ENCODE measurements at places on chromosomes 2 and 18. TPM values are rescaled to one million over a fixed set of nuclear protein-coding genes. Genes with fewer than 3 reads are reported as not detected.

DNA sequence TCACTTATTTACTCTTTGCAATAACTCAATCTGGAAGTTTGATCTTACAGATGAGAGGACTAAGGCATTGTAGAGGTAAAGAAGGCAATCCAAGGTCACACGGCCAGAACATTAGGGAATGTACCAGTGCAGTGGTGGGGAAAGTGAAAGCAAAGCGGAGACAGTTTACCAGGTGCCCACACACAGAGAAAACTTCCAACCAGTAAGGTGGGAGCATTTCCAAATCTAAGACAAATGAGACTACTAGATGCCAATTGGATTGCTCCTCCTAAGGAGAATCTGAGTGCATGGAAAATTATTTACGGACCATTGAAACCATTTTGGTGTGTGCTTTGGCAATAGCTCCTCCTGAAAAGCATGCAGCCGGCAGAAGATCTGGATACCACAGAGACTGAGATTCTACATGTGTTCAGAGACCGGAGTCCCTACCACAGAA, 34.9 kb downstream of the SLC20A1 start:
- no peaks in the 10 kb centered on the region for H3K36me3 ChIP-seq
- H3K4me3 ChIP-seq = no peak overlapping the region
- no peak for DNase-seq
- H3K4me1 ChIP-seq = peaks cover 15% of the 10 kb centered on the region
- no peak overlapping the region for H3K27ac ChIP-seq
- no peaks in the 10 kb centered on the region for H3K27me3 ChIP-seq

- H3K27me3 ChIP-seq = no peaks in the 10 kb centered on the region
- H3K4me3 ChIP-seq = no peak overlapping the region
- DNase-seq = no peak
- H3K4me1 ChIP-seq = no peaks in the 10 kb centered on the region
Measured at GRCh38 chr2:195602687-195603086, 54.3 kb upstream of the SLC39A10 start.

- no peaks in the 10 kb centered on the region for H3K4me1 ChIP-seq
- H3K36me3 ChIP-seq = no peaks in the 10 kb centered on the region
- no peaks in the 10 kb centered on the region for H3K27me3 ChIP-seq
- H3K4me3 ChIP-seq = no peak overlapping the region
- no peak for DNase-seq
- H3K27ac ChIP-seq = no peak overlapping the region
Measured at GRCh38 chr2:36277146-36277808, 78.3 kb upstream of the CRIM1 start.

DNA sequence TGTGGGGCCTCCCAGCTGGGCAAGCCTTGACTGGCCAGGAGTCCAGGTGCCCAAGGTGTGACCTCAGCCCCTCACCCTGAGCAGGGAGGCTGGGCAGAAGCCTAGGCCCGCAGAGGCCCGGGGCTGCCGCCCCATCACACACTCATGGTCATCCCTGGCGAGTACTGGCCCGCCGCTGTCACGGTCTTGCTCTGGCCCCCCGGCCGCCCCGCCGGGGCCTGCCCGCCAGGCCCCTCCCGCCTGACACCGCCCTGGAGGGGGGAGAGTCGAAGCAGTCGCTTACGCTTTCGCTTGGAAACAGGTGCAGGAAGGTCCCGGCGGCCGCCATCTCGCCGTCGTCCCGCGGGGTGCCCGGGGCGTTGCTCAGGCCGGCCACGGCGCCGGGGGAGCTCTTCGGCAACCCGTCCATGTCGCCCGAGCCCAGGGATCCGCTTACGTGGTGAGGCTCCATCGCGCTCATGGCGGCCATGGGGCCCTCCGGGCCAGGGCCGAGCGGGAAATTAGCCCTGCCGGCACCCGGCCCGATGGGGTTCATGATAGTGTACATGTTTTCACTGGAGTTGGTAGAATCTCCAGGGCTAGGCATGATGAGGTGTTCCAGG, 26.6 kb upstream of the ANKRD62 start:
- H3K4me3 ChIP-seq = no peak overlapping the region
- no peak overlapping the region for H3K27ac ChIP-seq
- no peaks in the 10 kb centered on the region for H3K36me3 ChIP-seq
- DNase-seq = no peak

DNA sequence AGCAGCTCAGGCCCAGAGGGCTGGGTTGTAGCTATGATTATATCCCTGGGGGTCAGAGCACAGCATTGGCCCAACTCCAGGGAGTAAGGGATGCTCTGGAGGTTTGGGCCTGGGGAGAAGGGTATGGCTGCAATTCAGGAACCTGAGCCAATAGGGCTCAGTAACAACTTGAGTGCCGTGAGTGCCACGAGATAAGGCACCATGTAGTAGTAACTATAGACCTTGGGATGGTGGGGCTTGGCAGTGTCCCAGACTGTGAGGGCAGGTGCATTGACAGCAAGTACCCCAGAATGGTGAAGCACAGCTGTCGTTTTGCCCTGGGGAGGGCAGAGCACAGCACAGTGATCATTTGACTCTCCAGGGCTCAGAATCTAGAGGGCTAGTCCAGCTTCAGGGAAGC, 45.1 kb upstream of the ZNF396 start:
- H3K4me1 ChIP-seq = peaks cover 4% of the 10 kb centered on the region
- no peaks in the 10 kb centered on the region for H3K27me3 ChIP-seq
- no peak overlapping the region for H3K4me3 ChIP-seq
- H3K36me3 ChIP-seq = no peaks in the 10 kb centered on the region
- no peak overlapping the region for H3K27ac ChIP-seq

ERMN gene
- 1.9 TPM for total RNA-seq

DNA sequence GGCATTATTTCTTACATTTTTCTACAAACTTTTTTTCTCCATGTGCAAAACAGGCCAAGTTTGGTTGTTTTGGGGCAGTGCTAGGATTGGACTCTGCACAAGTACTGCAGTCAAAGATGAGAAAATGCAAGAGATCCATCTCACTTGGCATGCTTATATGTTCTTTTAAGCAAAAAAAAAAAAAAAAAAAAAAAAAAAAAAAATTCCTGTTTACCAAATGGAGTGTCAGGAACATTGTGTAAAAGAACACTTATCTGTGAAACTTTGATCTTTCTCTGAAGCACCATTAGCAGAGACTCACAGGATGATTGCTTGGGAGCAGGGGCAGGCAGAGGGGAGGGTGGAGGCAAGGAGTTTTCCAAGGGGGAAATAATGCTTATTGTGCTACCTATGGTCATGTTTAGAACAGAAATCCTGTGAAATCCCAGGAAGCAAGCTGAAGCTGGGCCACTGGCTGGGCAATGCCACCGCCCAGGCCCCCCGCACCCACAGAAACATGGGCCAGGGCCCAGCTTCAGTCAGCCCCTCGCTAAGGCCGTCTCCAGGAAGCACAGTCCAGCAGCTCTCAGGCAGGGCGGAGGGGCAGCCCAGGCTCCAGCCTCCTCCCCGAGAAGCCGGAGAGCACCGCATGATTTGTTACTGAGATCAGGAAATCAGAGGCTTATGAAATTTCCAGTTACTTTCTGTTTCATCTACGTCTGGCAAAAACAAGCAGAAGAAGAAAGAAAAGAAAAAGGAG, 229.4 kb downstream of the ZNF516 start:
- H3K4me1 ChIP-seq = no peaks in the 10 kb centered on the region
- no peak overlapping the region for H3K27ac ChIP-seq
- H3K36me3 ChIP-seq = no peaks in the 10 kb centered on the region
- H3K4me3 ChIP-seq = no peak overlapping the region
- H3K27me3 ChIP-seq = no peaks in the 10 kb centered on the region

DNA sequence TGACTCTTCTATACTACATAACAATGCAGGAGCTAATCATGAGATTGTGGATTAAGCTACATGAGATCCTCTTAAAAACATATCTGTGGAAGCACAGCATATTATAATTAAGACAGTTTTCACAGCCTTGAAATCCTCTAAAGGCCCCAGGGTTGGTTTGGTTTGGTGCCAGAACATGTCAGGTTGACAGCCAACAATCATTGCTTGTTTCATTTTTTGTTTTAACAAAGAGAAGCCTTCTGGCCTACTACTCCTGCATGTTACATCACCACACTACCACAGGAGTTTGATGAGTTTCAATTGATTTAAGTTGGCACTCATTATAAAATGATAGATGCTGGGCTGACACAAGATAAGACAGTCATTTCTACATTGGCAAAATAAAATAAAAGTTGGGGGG, 255.9 kb upstream of the ERBB4 start:
- DNase-seq = no peak
- H3K27me3 ChIP-seq = no peaks in the 10 kb centered on the region
- no peaks in the 10 kb centered on the region for H3K36me3 ChIP-seq

DNA sequence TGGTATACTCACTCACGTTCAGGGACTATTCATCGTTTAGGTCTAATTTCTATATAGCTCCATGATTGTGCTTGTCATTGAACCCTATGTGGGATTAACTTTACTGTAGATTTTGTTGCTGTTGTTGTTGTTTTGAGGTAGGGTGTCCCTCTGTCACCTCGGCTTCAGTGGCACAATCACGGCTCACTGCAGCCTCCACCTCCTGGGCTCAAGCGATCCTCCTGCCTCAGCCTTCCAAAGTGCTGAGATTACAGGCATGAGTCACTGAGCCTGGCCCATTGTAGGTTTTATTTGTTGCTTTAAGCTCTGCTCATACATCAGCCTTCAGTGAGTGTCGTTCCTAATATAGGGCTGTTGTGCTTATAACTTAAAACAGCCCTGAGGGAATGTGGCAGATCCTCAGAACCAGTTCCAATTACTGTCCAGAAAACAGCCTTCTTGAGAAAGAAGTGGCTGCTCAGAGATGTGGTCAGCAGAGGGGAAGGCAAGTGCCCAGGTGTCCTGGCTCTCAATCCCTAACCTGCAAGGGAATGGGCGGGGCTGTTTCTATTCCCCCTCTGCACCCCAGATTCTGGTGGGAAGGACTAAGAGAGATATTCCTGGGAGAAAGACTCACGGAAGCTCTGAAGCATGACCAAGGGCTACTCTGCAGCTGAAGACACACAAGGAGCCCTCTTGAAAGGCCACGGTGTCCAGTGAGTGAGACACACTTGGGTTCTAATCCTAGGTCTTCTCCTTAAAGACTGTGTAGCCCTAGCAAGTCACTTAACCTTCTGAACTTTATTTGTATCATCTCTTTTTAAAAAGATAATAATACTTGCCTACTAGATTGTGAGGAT, 79.6 kb upstream of the LCLAT1 start:
- no peak for DNase-seq
- H3K4me3 ChIP-seq = no peak overlapping the region
- no peaks in the 10 kb centered on the region for H3K36me3 ChIP-seq
- H3K27me3 ChIP-seq = no peaks in the 10 kb centered on the region
- H3K4me1 ChIP-seq = no peaks in the 10 kb centered on the region

DNA sequence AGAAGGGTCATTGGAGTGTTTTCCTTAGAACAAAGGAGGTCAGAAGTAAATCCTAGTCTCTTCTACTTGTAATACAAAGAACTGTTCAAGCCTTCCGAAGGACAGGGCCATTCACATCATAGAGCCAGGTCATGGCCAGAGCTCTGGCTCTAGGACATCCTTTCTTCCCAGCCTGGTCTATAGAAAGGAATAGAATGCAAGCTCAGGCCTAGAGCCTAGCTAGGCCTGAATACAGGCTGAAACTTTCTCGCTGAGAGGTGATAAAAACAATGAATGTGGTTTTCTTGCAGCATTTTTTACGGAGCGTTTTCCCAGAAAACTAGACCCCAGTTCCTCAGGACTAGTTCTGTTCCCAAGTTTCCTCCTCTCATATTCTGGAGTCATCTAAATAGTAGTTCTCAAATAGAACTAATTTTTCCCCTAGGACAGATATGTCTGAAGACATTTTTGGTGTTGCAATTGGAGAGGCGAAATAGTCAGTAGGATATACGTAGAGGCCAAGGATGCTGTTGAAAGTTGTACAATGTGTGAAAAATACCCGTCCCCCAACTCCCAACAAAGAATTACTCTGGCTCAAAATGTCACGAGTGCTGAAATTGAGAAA, 6.8 kb downstream of the UGT1A6 start:
- H3K36me3 ChIP-seq = no peaks in the 10 kb centered on the region
- peak overlapping the region; percentile 81 for H3K27ac ChIP-seq
- no peaks in the 10 kb centered on the region for H3K27me3 ChIP-seq
- H3K4me1 ChIP-seq = peaks cover 6% of the 10 kb centered on the region

- H3K4me3 ChIP-seq = no peak overlapping the region
- no peak overlapping the region for H3K27ac ChIP-seq
- H3K36me3 ChIP-seq = no peaks in the 10 kb centered on the region
- H3K27me3 ChIP-seq = peaks cover 9% of the 10 kb centered on the region
- no peaks in the 10 kb centered on the region for H3K4me1 ChIP-seq
Measured at GRCh38 chr2:221750316-221750715, 178.2 kb upstream of the EPHA4 start.

DNA sequence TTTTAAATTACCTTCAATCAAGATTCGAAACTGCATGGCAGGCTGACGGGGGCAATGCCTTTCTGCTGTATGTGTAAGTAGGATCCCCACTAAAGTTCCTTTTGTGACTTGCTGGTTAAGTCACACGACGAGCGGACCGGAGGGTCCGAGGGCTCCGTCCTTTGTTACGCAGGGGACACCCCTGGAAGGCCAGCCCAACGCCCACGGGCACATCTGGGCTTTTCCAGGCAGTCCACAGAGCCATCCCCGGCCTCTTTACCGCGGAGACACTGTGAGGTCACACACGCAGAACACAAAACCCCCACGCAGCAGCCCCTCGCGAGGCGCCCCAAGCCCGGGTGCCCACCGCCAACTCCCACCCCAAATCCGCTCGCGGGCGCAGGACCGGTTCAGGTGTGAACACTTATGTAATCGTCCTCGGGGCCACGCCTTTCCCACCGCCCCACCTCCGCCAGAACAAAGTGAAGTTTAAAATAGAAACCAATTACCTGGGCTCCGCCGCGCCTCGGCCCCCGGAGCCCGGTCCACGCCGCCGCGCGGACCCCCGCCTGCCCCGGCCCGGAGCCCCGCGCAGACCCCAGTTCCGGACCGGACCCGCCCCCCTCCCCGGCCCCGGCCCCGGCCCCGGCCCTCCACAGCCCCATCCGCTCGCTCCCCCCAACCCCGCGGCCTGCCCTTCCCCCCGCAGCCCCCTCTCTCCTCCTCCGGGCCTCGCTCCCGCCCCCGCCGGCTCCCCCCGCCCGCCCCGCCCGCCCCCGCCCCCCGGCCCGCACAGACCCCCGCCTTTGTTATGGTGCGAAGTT, 4.2 kb downstream of the ZNF516 start:
- H3K36me3 ChIP-seq = no peaks in the 10 kb centered on the region
- peak overlapping the region; percentile 80 for H3K27ac ChIP-seq
- peak overlapping the region; percentile 90 for H3K4me3 ChIP-seq
- peak; percentile 86 for DNase-seq

DNA sequence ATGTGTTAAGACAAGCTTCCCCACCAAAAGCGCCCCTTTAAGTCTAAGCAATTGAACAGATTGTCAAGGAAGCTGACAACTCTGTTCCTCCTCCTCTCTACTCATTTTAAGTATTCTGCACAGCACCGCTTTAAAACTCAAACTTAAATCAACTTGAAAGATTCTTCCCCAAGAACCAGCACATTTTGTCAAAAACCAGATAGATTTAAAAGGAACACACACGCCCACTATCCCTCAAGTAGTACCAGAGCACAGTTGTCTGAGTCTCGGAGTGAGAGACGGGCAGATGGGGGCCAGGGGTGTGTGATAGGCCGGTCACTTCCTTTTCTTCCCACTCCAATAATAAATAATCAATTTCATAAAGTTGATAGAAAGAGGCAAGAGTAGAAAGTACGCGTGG, 67.7 kb upstream of the POU3F3 start:
- no peaks in the 10 kb centered on the region for H3K36me3 ChIP-seq
- DNase-seq = no peak
- H3K4me3 ChIP-seq = no peak overlapping the region
